ENCODE measurements at places on chromosomes 4 and X. TPM values are rescaled to one million over a fixed set of nuclear protein-coding genes. Genes with fewer than 3 reads are reported as not detected.

GRCh38 chrX:130053236-130053635 is 57.1 kb downstream of the ELF4 start:
- peaks cover 30% of the 10 kb centered on the region for H3K36me3 ChIP-seq
- no peaks in the 10 kb centered on the region for H3K27me3 ChIP-seq
- no peak overlapping the region for H3K27ac ChIP-seq
- no peak overlapping the region for H3K4me3 ChIP-seq
- DNase-seq: no peak
- no peaks in the 10 kb centered on the region for H3K4me1 ChIP-seq

DNA sequence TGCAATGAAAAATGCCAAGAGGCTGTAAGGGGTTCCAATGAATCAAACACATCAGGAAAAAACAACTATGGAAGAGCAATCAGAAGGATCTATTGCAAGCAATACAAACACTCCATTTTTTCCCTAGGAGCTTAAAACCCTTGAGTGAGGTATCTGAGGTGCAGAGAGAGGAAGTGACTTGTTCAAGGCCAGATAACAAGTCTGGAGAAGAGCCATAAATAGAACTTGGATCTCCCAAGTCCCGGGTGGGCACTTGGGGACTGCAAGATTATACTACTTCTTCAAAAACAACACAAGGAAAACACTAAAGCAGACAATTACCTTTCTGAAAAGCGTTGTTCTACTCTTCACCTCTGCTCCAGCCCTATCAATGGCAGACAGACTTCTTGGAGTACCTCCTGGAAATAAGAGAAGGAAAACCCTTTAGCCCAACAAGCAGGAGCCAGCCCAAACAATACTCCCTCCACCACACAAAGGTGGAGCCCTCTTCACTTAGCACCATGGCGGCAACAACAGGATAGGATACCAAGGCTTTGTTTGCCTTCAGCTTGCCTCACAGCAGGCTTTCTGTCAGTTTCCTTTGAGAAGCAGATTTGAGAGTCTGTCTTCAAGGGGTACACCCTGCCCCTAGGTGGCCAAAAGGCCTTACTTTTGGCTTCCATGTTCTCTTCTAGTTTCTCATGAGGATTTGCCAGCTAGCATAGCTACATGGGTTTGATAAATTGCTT is 26.0 kb downstream of the AIFM1 start:
- peaks cover 28% of the 10 kb centered on the region for H3K36me3 ChIP-seq
- no peak overlapping the region for H3K4me3 ChIP-seq
- DNase-seq: no peak
- H3K27me3 ChIP-seq: no peaks in the 10 kb centered on the region
- H3K27ac ChIP-seq: no peak overlapping the region
- no peaks in the 10 kb centered on the region for H3K4me1 ChIP-seq

- H3K36me3 ChIP-seq: no peaks in the 10 kb centered on the region
- no peaks in the 10 kb centered on the region for H3K4me1 ChIP-seq
- no peak overlapping the region for H3K27ac ChIP-seq
- H3K27me3 ChIP-seq: no peaks in the 10 kb centered on the region
- no peak for DNase-seq
- no peak overlapping the region for H3K4me3 ChIP-seq
These were observed 13.5 kb downstream of the RXFP1 start for GRCh38 chr4:158535130-158535614.

GRCh38 chr4:165612936-165613335 is 234.1 kb downstream of the CPE start:
- no peak overlapping the region for H3K4me3 ChIP-seq
- no peak overlapping the region for H3K27ac ChIP-seq
- no peaks in the 10 kb centered on the region for H3K4me1 ChIP-seq
- no peaks in the 10 kb centered on the region for H3K27me3 ChIP-seq
- H3K36me3 ChIP-seq: no peaks in the 10 kb centered on the region

DNA sequence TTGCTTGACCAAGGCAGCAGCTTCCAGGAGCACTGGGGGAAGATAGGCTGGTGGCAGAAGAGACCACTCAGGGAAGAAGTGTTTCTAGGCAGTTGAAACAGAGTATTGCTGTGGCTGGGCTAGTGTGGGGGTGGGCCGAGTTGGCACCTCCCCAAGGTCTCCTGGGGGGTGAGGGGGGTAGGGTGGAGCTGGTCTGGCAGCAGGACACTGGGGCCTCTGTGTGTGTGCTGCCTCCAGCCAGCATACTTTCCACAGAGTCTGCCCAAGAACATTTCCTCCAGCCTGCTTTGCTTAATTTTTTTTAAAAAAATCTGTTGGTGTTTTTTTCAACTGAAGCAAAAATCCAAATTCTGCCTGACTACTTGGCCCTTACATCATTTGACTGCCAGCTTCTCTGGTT is 4.0 kb downstream of the ITIH6 start:
- H3K27me3 ChIP-seq: no peaks in the 10 kb centered on the region
- DNase-seq: no peak

DNA sequence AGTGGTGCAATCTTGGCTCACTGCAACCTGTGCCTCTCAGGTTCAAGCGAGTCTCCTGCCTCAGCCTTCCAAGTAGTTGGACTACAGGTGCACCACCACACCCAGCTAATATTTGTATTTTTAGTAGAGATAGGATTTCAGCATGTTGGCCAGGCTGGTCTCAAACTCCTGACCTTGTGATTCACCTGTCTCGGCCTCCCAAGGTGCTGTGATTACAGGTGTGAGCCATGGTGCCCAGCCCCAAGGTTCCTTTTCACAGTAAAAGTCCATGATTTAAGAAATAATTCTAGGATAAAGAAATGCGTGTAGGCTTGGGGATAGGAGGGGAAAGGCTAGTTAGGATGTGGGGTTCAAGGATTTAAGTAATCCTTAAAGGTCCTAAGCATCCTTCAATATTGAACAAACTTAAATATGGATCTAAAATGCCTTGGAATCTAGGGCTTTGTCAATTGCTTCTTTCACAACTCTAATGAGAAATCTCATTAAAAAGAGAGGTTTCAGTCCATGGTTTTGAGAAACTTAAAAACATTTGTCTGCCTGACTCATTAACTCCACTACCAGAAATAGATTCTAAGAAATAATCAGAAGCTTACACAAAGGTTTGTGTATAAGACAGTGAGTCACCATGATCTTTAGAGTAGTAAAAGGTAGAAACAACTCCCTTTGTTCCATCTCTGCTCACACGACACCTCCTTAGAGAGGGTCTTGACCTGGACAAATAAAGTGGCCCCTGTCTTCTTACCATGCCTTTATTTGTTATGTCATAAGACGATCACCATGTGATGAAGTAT is 203.2 kb downstream of the PTTG2 start:
- peaks cover 20% of the 10 kb centered on the region for H3K4me1 ChIP-seq
- no peak for DNase-seq
- H3K4me3 ChIP-seq: no peak overlapping the region

- H3K27ac ChIP-seq: no peak overlapping the region
- DNase-seq: no peak
- no peaks in the 10 kb centered on the region for H3K36me3 ChIP-seq
- H3K27me3 ChIP-seq: no peaks in the 10 kb centered on the region
These were observed 114.9 kb upstream of the SMIM31 start for GRCh38 chr4:164639001-164639400.

DNA sequence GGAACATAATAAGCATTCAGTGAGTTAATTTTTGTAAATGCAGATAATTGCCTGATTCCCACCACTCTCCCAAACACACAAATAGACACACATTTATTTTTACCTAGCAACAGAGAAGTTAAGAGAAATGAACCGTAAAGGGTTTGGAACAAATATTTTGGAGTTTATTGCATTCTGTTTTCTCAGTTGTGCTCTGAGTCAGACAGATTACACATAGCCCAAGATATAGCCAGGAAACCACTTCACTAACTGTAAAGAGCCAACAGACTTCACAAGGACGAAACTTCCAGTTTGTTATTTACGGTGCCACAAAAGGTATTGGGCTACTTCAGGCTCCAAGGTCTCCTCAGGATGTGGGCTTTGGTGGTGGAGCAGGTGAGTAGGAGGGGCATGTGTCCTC is 217.0 kb downstream of the BMPR1B start:
- H3K27ac ChIP-seq: no peak overlapping the region
- no peak for DNase-seq
- no peaks in the 10 kb centered on the region for H3K4me1 ChIP-seq
- no peaks in the 10 kb centered on the region for H3K36me3 ChIP-seq
- H3K27me3 ChIP-seq: no peaks in the 10 kb centered on the region
- no peak overlapping the region for H3K4me3 ChIP-seq

DNA sequence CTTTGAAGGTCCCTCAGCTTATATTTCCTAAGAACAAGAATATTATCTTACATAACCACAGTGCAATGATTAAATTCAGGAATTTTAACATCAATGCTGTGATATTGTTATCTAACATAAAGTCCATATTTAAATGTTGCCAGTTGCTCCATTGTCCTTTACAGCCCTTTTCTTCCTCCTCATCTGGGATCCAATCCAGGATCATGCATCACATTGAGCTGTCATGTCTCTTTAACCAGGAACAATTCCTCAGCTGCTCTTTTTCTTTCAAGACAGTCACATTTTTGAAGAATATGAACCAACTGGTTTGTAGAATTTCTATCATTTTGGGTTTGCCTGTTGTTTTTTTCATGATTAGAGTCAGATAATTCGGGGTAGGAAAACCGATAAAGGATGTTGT is 12.0 kb downstream of the TMSB4X start:
- DNase-seq: no peak
- no peak overlapping the region for H3K4me3 ChIP-seq
- H3K27ac ChIP-seq: no peak overlapping the region
- H3K36me3 ChIP-seq: no peaks in the 10 kb centered on the region

DNA sequence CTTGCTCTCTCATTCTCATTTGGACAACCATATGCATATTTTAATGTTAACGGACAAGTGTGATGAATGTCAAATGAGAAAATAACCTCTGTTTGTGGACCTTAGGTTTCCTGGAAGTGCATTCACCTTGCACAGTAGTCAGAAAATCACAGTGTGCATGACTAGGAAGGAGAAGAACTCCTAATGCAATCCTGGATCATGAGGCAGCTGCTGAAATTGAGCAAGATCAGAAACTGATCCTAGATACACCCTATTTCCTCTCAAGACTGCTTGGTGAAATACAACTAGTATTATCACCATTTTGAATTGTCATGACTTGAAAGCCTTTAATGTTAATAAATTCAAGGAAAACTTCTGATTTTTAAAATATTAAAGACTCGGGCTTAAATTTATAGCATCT is 1148.9 kb downstream of the STIM2 start:
- no peak overlapping the region for H3K27ac ChIP-seq
- no peaks in the 10 kb centered on the region for H3K27me3 ChIP-seq
- no peaks in the 10 kb centered on the region for H3K36me3 ChIP-seq
- H3K4me3 ChIP-seq: no peak overlapping the region
- no peak for DNase-seq

- no peaks in the 10 kb centered on the region for H3K36me3 ChIP-seq
- H3K27ac ChIP-seq: no peak overlapping the region
- no peak for DNase-seq
- no peaks in the 10 kb centered on the region for H3K4me1 ChIP-seq
These were observed 68.1 kb downstream of the DIAPH2 start for GRCh38 chrX:96752781-96753180.

- no peaks in the 10 kb centered on the region for H3K4me1 ChIP-seq
- no peaks in the 10 kb centered on the region for H3K27me3 ChIP-seq
- no peaks in the 10 kb centered on the region for H3K36me3 ChIP-seq
- H3K4me3 ChIP-seq: no peak overlapping the region
- no peak overlapping the region for H3K27ac ChIP-seq
These were observed 46.0 kb upstream of the CLNK start for GRCh38 chr4:10730590-10730989.

GRCh38 chrX:123905332-123905731 is 45.5 kb downstream of the XIAP start:
- peaks cover 10% of the 10 kb centered on the region for H3K36me3 ChIP-seq
- no peak for DNase-seq
- no peaks in the 10 kb centered on the region for H3K27me3 ChIP-seq
- H3K4me1 ChIP-seq: no peaks in the 10 kb centered on the region
- H3K27ac ChIP-seq: no peak overlapping the region
- no peak overlapping the region for H3K4me3 ChIP-seq

- H3K4me1 ChIP-seq: no peaks in the 10 kb centered on the region
- no peaks in the 10 kb centered on the region for H3K36me3 ChIP-seq
- no peak overlapping the region for H3K4me3 ChIP-seq
- no peaks in the 10 kb centered on the region for H3K27me3 ChIP-seq
- no peak for DNase-seq
These were observed 125.4 kb upstream of the DMD start for GRCh38 chrX:33336783-33337182.

- no peaks in the 10 kb centered on the region for H3K4me1 ChIP-seq
- H3K27me3 ChIP-seq: no peaks in the 10 kb centered on the region
- no peak overlapping the region for H3K27ac ChIP-seq
- no peak for DNase-seq
- H3K36me3 ChIP-seq: no peaks in the 10 kb centered on the region
- no peak overlapping the region for H3K4me3 ChIP-seq
These were observed 78.7 kb upstream of the SLC7A11 start for GRCh38 chr4:138320831-138321230.

DNA sequence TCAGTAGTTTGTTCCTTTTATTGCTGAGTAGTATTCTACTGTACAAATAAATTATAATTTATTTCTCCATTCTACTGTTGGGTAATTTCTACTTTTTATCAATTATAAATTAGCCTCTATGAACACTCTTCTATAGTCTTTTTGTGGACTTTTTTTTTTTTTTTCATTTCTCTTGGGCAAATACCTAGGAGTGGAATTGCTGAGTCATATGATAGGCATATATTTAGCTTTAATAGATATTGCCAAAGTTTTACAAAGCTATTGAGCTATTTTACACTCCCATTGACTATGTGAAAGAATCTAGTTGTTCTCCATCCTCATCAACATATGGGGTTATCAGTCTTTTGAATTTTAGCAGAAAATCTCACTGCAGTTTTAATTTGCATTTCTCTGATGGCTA is 12.6 kb downstream of the NYX start:
- DNase-seq: no peak
- no peak overlapping the region for H3K4me3 ChIP-seq
- no peaks in the 10 kb centered on the region for H3K27me3 ChIP-seq

DNA sequence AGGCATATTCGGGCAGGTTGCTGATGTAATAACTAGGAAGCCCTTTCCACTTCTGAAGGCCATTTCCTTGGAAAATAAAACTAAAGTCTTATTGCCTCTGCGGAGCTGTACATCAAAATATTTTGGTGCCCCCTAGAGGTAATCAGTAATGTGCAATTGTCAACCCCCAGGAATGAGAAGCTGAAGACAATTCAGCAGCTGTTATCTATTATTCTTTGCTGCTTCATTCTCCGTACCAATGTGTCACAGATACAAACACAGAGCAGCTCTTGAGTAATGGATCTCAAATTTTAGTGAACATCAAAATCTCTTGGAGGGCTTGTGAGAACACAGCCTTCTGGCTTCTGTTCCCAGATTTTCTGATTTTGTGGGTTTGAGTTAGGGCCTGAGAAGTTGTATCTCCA is 3.5 kb upstream of the SLIT2 start:
- H3K4me3 ChIP-seq: no peak overlapping the region
- no peaks in the 10 kb centered on the region for H3K36me3 ChIP-seq
- no peaks in the 10 kb centered on the region for H3K27me3 ChIP-seq
- no peaks in the 10 kb centered on the region for H3K4me1 ChIP-seq

GRCh38 chrX:9342561-9343051 is 122.3 kb upstream of the TBL1X start:
- peaks cover 25% of the 10 kb centered on the region for H3K4me1 ChIP-seq
- no peak overlapping the region for H3K27ac ChIP-seq
- peak overlapping the region; percentile 26 for H3K4me3 ChIP-seq
- no peaks in the 10 kb centered on the region for H3K27me3 ChIP-seq
- DNase-seq: peak; percentile 82

MGARP gene
- 7.1 TPM for total RNA-seq

CSAG2 gene
- not detected for total RNA-seq

TEX11 gene
- total RNA-seq: not detected

CXXC4 gene
- 3.1 TPM for total RNA-seq

NUDT6 gene
- 18.5 TPM for total RNA-seq

BCOR gene
- total RNA-seq: 37.1 TPM

Data from right atrium auricular region (tissue), 2 donors.